ENCODE measurements at places on chromosomes 12 and 14.

DNA sequence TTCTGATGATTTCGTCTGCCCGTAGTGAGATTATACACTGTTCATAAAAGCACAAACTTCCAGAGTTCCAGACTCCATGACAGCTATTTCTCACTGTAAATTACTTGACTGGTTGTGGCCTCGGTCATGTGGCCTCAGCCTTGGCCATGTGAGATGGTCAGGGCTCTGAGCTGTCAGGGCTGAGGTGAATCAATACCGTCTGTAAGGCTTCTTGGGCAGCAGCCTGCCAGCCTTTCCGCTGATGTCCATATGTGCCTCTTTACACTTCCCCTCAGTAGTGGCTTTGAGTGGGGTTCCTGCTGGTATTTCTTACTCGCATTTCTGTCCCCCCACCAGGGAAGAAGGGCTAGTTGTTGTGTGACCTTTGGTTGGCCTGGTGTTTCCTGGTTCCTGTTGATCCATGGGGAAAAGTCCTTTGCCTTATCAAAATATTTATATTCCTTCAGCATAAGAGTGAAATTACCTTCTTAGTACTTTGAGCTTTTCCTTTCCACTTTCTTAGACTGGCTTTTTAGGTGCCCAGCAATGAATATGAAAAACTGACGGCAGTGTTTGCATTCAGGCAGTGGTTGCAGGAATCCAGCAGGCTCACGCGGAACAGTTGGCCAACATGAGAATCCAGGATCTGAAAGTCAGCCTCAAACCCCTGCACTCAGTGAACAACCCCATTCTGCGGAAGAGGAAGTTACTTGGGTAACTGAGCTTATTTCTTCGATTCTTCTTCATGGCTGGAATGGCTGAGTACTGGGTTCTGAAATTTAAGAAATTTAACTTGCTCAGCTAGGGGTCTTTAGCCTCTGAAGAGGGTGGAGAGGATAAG is 46.1 kb downstream of the MAPKAPK5 start:
- no peak for DNase-seq

DNA sequence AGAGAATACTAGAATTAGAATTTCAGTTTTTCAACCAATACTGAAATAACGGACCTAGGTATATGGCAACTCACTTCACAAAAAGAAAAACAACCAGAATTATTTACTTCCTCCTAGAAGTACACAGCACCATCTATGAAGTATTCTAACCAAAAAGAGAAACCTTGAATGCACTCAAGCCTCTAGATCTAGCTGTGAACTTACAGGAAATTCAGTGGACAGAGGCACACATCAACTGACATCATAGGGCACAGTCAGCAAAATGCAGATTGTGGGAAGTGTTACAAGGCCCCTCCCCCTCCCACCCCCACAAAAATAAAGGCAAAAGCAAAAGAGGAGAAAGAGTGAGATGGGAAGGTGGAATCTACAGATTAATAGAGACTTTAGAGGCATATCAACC is 102.4 kb downstream of the TMTC1 start:
- no peak for DNase-seq

DNA sequence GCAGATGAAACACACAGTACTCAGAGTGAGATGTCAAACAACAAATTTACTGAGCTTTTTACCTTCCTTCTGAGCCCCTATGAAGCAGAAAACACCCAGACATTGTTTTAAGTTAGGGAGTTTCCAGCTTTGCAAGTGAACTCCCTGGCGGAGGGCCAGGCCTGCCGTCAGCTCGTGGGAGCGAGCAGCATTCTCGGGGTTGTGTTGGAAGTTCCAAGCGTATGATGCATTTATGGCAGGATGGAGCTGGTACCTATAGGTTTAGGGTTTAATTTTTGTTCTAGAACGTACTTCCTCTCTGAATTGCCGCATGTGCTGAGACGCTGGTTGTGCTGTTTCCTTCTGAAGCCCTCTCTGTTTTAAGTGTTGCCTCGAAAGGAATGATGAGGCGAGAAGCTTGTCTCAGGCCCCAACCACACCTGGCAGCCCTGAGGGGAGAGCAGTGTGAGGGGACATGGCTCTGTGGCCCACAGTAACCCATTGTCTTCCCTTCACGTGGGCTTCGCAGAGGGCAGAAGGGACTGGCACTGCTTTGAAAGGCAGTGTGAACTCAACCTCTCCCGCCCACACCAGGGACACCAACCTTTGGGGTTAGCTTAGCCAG is 76.6 kb downstream of the SSPN start:
- DNase-seq, result peak; percentile 89

GRCh38 chr14:87837296-87837695 is 155.7 kb downstream of the GALC start:
- DNase-seq, result no peak

- no peak for DNase-seq
Measured at GRCh38 chr12:88067301-88067700, 38.1 kb upstream of the C12orf50 start.

GRCh38 chr12:120771097-120771496 is 45.5 kb downstream of the ACADS start:
- no peak for DNase-seq

GRCh38 chr12:26936559-26937442 is 980 bp downstream of the INTS13 start:
- no peak for DNase-seq

DNA sequence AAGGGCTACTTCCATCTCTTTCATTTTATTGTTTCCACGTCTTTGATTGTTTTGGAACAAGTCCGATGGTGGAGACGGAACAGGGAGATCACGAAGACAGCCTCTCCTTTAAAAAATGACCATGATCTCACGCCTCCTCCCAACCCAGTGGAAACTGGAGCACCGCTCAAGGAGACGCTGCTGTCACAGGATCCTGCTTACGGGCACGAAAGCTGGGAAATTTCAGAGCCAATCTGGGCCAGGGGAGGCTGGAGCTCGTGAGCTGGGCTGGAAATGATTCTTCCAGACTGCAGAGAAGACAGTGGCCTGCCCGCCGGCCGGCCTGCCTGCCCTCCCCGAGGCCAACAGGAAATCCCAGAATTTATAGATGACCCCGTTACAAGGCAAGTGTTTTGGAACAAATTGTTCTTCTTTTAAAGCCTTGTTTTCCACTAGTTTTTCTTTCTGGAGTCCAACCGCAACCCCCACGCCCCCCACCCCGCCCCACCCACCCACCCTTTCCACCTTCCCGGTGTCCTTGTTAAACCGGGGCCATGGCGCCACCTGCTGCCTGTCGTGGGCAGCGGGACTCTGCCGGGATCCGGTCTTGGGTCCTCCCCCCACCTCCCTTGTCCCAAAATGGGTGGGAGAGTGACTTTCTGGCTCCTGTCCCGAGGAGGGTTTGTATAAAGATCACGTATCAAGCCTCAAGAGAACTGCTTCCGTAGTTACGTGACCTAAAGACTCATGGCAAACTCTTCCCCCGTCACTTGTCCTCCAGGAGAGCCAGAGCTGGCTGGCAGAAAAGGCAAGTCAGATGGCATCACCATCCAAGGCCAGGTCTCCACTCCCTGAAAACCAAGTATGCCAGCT is 40.3 kb downstream of the MAP1LC3B2 start:
- peak; percentile 92 for DNase-seq

DNA sequence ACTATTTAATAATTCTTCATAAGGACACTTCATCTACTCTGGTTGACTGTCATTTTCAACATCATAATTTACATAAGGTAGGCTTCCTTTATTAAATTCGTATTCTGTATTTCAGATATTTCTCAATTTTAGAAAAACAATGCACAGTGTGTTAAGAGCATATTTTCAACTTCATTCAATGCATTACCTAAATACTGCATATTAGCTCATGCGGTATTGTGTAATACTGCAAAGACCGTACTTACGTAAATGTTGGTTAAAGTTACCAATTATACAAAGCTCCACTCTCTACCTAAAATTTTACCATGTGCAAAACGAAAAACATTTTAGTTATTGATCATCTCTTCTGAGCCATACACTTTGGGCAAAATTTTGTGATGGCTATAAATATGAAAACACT is 62.8 kb downstream of the EXOC5 start:
- DNase-seq, result no peak

- DNase-seq, result no peak
Measured at GRCh38 chr12:110345176-110345661, 58.3 kb downstream of the ANAPC7 start.

DNA sequence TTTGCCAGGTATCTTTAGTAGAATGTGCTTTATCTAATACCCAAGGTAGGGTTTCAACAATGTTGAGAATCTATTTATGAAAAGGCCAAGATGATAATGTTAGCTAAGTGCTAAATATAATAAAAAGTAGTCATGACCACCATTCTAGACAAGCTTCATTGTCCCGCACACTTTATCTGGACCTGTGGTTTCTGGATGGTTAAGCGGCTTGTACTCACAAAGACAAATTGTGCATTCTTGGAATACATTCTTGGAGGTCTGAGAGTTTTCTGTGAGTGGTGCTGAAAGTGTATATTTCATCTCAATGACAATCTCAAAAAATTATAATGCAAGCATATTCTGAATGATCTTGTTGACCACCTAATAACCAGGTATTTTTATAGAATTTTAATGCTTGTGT is 646.9 kb downstream of the DIO2 start:
- DNase-seq, result no peak

GRCh38 chr14:52026901-52027300 is 37.6 kb downstream of the RTRAF start:
- DNase-seq, result no peak

DNA sequence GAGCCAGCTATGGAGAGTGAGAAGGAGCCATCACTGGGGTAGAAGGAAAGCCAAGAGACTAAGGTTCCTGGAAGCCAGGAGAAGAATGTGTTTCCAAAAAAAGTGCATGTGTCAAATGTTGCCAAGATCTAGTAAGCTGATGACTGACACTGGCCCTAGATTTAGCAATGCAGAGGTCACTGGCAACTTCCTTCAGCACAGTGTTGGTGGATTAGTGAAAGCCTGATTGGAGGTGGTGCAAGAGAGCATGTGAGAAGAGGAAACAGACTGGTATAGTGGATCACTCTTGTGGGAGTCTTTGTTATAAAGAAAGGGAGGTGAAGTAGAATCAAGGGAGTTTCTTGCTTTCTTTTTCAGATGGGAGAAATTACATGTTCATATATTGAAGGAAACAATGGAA is 34.1 kb upstream of the CHGA start:
- no peak for DNase-seq

DNA sequence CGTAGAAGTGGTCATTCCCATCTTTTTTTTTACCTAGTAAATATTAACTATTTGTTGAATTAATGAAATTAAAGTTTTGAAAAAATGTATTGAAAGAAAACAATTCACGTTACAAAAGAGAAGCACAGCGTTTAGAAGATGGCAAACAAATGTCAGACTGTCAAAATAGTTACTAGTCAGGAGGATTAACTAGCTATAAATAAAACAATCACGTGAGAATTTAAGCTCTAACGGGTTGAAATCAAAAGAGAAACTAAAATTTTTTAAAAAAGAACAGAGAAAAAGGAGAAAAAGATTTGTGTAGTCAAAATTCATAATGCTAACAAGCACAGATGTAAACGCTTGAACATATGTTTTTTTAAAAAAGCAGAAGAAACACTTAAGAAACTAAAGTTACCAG is 26.4 kb downstream of the DDHD1 start:
- no peak for DNase-seq

- no peak for DNase-seq
Measured at GRCh38 chr12:9646794-9647781, 22.4 kb upstream of the CLEC2D start.

GRCh38 chr14:77311217-77311616 is 9.5 kb downstream of the POMT2 start:
- no peak for DNase-seq

DNA sequence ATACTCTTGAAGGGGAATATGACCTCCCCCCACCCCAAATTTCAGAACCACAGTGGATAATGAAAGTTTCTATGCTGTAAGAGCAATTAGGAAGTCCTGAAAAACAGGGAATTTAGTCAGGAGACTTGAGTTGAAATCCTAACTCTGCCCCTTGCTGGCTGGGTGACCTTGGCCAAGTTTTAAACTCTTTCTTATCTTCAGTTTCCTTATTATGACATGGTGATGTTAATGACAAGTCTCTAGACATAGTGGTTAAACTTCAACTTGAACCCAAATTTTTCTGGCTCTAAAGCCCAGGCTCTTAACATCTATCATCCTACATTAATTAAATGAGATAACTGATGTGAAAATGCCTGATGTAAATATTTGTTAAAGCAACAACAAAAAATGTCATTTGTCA is 325.9 kb downstream of the APAF1 start:
- no peak for DNase-seq

DNA sequence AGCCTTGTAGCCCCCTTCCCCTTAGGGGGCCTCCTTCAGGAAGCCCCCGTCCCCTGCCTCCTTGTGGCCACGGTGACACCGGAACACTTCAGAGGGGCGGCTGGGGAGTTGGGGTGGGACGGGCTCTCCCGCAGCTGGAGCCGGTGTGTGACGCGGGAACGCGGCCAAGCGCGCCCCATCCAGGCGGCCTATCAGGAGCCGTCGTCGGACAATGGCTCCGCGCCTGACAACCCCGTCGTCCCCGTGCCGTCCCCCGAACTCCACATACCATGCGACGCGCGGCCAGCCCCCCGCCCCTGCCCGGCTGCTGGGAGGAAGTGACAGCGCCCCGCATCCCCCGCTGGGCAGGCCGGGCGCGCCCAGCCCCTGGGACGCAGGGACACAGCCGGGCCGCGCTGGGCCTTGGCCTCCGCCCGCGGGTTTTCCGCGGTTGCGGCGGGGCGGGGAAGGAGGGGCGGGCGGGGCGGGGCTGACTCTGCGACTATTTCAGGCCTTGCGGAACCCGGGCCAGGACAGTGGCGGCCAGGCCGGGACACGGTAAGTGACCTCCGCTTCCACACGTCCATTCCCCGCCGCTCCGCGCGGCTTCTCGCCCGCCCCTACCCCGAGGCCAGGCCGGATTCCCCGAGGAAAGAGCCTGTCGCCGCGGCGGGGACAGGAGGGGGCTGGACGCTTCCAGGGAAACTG is at the start of gene TNFAIP2:
TNFAIP2 (plus strand) TSS at position 515 of the 687 bp plus-strand sequence. CDS start 2,997 bp downstream, outside the sequence.
- DNase-seq, result peak; percentile 89

- no peak for DNase-seq
Measured at GRCh38 chr12:90938451-90938850, 16.5 kb downstream of the CCER1 start.

DNA sequence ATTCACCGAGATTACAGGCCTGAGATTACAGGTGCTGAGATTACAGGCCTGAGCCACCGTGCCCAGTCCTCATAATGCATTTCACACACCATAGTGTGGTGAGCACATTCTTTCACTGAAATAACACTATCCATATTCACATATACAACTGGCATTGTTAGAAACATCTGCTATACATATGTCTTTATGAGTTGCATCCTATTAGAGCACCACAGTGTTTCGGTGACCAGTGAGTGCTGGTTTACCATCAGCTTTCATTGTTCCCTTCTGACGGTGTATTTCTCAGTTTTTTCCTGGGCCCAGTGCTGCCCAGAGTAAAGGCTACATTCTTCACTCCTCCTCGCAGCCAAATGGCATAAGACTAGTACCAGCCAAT is 96.2 kb upstream of the FGD4 start:
- DNase-seq, result no peak

- no peak for DNase-seq
Measured at GRCh38 chr14:73795974-73796373, 55.7 kb upstream of the PTGR2 start.

GRCh38 chr12:87779016-87779415 is 250.2 kb downstream of the C12orf50 start:
- DNase-seq, result no peak

GRCh38 chr14:87489196-87489819 is 503.7 kb downstream of the GALC start:
- no peak for DNase-seq

Measured in Right ventricle myocardium superior (tissue), 1 donor.